ENCODE measurements at places on chromosomes 1 and 21. TPM values are rescaled to one million over a fixed set of nuclear protein-coding genes. Genes with fewer than 3 reads are reported as not detected.

DNA sequence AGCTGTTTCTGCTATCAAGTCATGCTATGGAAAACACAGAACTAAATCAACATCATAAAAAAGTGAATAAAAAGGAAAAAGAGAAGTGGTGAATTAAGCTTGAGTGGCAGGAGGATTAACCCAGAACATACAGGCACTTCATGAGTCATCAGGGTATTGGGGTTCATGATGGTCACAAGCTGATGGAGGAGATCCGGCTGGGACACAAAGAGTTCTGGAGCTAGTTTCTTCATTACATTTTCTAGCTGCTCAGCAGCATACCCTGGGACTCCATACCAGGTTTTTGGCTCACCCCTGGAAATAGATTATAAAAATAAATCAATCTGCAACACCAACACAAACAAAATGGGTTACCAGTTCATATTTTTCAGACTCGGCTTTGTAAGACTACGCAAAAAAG lies 42.5 kb upstream of the SYT2 start:
- DNase-seq, result no peak

- DNase-seq, result peak; percentile 38
Measured at GRCh38 chr1:174262349-174263241, 103.3 kb downstream of the RABGAP1L start.

DNA sequence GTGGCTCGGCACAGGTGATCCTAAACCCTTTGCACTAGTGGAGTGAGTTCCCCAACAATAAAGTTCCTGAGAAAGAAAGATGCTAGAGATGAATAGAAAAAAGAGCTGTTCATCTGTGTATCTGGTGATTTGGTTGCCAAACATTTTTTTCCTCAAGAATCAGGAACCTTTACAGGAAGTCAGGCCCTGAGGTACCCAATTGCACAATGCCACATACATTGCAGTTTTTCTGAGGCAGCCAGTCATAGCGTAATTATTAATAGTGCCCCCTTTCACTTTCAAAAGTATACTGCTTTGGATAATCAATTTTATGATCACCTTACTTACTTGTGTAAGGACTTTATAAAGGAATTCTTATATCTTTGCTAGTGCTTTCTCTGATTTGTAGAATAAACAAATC lies 346.3 kb upstream of the POU3F1 start:
- DNase-seq, result no peak

- DNase-seq, result no peak
Measured at GRCh38 chr1:31600641-31601040, 16.8 kb upstream of the HCRTR1 start.

DNA sequence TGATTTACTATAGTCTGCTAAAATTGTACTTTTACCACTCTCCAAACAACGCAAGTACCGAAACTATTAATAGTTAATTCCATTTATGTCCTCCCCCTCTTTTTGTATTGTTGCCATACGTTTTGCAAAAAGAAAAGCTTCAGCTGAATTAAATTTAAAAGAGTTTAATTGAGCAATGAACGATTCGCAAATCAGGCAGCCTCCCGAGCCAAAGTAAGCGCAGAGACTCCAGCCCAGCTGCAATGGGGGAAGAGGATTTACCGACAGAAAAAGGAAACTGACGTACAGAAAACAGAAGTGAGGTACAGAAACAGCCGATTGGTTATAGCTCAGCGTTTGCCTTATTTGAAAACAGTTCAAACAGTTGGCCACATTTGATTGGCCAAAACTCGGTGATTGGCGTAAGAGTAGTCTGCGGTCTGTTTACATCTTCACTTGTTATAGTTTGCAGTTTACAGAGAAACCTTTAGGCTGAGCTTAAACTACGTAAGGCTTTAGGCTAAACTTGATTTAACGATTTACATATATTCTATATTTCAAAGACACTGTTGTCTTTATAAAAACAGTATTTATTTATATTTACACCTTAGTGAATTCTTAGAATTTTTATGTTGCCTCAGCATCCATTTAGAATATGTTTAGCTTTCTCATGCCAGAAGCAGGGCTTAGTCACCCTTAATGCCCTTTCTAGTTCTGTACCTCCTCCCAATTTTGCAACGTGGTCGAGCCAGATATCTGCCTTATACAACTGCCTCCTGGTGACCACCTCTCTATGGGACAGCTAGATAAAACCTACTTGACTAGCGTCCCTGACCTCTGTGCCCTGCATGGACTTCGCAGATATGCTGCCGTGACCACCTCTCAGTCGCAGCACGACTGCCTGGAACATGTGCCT lies 23.8 kb downstream of the CR1 start:
- DNase-seq, result no peak

SPRR1A gene
- 41.1 TPM for polyA plus RNA-seq

KRTAP13-2 gene
- polyA plus RNA-seq, result 0.80 TPM

KRTAP7-1 gene
- 0.23 TPM for polyA plus RNA-seq

GSTM5 gene
- polyA plus RNA-seq, result 2.3 TPM

Measured in thymus (tissue), 14 donors.